ENCODE measurements at places on chromosomes 16 and 17.

- DNase-seq = no peak
Observed at GRCh38 chr16:11528053-11528452, 58.7 kb downstream of the LITAF start.

GRCh38 chr16:85588562-85589503 lies 24.3 kb upstream of the GSE1 start:
- DNase-seq = no peak

DNA sequence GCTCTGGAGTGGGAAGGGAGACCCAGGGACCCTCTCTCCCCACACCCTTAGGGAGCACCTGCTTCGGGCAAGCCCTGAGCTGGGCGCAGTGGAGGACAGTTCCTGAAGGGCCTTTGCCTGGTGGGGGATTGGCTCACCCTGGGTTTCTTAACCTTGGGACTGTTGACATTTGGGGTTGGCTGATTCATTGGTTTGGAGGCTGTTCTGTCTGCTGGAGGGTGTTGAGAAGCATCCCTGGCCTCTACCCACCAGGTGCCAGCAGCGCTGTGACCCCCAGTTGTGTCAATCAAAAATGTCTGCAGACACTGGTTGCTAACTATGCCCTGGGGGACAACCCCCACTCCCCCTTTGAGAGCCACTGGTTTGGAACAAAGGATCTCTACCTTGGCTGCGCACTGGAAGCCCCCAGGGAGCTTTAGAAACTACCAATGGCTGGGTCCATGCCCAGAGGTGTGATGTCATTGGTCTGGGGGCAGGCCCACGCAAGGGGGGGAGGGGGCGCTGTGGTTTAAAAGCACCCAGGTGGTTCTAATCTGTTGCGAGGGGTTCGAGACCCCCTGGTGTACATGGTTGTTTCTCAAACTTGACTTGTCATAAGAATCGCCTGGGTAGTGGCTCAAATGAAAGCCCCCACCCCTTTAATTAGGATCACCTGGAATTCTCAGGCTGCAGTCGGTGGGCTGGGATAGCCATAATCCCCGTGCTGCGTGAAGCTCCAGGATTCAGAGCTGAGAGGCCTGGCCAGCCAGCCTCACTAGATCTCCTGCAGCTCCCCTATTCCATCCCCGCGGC lies 151.9 kb upstream of the GSE1 start:
- DNase-seq = peak; percentile 59

GRCh38 chr16:56295739-56296527 lies 104.6 kb downstream of the GNAO1 start:
- DNase-seq = no peak

DNA sequence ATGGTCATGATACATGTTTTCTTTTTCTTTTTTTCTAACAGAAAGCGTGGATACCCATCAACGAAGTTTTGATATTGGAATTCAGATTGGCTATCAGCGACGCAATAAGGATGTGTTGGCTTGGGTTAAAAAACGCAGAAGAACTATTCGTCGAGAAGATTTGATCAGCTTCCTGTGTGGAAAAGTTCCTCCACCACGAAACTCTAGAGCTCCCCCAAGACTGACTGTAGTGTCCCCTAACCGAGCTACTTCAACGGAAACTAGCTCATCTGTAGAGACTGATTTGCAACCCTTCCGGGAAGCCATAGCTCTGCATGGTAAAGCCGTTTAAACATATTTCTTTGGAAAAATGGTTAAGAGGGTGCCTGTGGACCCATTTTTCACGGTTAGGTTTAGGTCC lies 11.5 kb downstream of the HAPSTR1 start:
- DNase-seq = no peak

- DNase-seq = no peak
Observed at GRCh38 chr16:61595605-61596004, 440.6 kb downstream of the CDH8 start.
